ENCODE measurements at places on chromosomes 5 and 9. TPM values are rescaled to one million over a fixed set of nuclear protein-coding genes. Genes with fewer than 3 reads are reported as not detected.

The ALDH1A1 gene
- 0.87 TPM for total RNA-seq

The CDC14B gene
- 9.1 TPM for total RNA-seq

The PCA3 gene
- not detected for total RNA-seq

The ECSCR gene
- total RNA-seq = 0.12 TPM

GRCh38 chr5:115431116-115431515 lies 113.5 kb downstream of the FEM1C start:
- no peak for DNase-seq

GRCh38 chr5:31894141-31894540 lies 255.2 kb downstream of the PDZD2 start:
- DNase-seq = no peak

DNA sequence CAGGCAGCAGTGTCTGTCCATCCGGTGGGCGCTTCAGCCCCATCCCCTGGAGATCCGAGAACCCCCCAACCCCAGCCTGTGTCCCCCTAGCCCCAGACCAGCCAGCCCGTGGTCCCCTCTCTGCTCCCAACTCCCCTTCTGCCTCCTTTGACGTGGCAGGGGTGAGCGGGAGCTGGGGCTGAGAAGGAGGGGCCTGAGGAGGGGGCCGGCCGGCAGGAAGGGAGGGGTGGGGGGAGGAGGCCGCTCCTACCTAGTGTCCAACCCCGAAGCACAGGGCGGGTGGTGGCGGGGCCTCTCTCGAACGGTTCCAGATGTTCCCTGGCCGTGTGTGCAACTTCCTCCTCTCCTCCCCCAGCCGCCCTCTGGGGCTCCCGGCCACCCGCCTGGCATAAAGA lies 31.0 kb downstream of the GOLGA2 start:
- no peak for DNase-seq

- DNase-seq = no peak
Measured at GRCh38 chr5:96333391-96333790, 99.7 kb downstream of the PCSK1 start.

- no peak for DNase-seq
Measured at GRCh38 chr5:122350496-122350895, 38.5 kb downstream of the SNCAIP start.

- DNase-seq = no peak
Measured at GRCh38 chr5:168393773-168394172, 92.5 kb upstream of the RARS1 start.

GRCh38 chr9:19379697-19380046 lies 364 bp downstream of the RPS6 start:
- no peak for DNase-seq

GRCh38 chr5:88883059-88883835 lies at the start of gene MEF2C:
MEF2C (minus strand) TSS chr5:88883184; CDS start chr5:88823788, 59,396 bp downstream.
- peak; percentile 12 for DNase-seq

- DNase-seq = no peak
Measured at GRCh38 chr5:181054138-181054537, 14.1 kb downstream of the BTNL9 start.

DNA sequence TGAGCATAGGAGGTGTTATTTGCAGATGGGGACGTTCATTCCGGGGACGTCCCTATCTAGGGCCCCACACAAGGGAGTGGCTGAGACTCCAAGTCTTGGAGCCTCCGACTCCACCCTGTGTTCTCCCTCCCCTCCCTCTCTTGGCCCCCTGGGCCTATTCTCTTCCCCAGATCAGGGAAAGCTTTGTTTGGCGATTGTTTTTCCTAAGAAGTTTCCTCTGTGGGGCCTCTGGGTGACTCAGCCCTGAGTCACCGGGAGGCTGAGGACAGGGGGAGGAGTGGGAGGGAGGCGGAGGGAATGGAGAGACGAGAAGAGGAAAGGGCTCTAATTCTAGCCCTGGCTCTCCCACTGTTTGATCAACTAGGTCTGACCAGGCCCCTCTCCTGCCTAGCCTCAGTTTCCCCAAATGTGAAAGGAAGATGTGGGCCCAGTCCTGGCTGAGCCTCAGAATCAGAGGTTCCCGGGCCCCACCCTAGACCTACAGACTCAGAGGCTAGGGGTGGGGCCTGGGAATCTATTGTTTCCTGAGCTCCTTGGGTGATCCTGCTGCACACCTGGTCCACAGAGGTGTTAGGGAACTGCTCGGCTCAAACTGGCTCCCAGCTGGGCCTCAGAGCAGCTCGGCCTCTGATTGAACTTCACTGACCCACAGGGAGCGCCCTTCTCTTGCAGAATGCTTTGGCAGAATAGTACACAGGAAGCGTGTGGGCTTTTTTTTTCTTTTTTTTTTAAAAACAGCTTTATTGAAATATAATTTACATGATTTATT lies 19.2 kb downstream of the GSN start:
- DNase-seq = no peak

DNA sequence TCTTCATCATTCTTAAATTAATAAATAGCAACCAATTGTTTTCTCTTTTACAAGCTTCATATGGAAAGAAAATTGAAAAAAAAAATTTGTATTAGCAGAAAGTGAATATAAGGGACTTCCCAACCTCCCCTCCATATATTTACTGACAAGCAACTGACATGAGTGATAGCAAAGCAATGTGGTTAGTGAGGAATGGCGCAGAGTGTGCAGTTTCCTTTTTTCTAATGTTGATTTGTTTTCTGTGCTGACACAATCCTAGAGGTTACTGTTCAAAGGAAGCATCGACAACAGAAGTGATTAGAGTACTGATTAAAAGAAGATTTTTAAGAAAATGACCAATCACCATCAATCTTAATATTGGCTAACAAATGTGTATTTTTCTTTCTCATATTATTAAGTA lies 1.7 kb upstream of the PTGER4 start:
- no peak for DNase-seq

DNA sequence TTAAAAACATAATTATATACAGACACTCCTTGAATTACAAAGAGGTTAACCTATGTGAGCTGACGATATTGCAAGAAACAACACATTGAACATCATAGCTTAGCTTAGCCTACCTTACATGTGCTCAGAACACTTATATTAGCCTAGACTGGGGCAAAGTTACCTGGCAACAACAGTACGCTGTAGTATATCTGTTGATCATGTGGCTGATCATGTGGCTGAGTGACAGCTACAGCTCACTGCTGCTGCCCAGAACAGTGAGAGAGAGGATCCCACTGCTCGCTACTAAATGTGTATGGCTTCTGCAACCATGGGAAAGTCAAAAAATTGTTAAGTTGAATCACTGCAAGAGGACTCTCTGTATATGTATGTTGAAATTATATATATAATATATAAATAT lies 169.9 kb downstream of the CDH9 start:
- DNase-seq = no peak

GRCh38 chr5:42645138-42645537 lies 111.5 kb upstream of the CCDC152 start:
- no peak for DNase-seq

Measured in epithelial cell of proximal tubule (primary cell).